ENCODE measurements at places on chromosomes 1 and 21.

DNA sequence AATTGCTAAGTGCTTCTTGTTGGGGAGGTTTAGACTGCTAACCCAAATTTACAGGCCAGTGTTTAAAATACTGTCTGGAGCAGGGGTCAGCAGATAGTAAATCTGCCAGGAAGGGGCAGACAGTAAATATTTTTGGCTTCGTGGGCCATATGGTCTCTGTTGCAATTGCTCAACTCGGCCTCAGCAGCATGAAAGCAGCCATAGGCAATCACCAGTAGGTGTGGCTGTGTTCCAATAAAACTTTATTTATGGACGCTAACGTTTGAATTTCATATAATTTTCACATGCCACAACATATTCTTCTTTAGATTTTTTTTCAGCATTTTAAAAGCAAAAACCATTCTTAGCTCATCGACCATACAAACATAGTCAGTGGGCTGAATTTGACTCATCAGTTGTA lies 172.7 kb downstream of the BRINP2 start:
- no peak for DNase-seq

GRCh38 chr1:12582649-12583048 lies 35.4 kb downstream of the DHRS3 start:
- no peak for DNase-seq

DNA sequence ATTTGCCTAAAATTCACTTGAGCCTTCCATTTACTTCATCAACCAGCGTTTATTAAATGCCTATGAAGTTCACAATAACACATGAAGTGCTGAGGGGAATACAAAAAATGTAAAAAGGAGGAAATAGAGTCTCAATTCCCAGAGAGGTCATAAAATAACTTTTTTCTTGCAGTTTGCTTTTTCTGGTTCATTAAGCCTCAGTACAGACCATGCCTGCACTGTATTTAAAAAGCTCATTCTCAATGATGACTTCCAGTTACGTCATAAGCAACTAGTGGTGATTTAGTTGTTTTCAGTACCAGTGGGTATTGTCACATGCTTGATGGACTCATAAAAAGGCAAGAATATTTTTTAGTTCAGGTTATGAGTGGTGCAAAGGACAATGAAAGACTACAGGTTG lies 160.1 kb upstream of the UBE2U start:
- DNase-seq: no peak

DNA sequence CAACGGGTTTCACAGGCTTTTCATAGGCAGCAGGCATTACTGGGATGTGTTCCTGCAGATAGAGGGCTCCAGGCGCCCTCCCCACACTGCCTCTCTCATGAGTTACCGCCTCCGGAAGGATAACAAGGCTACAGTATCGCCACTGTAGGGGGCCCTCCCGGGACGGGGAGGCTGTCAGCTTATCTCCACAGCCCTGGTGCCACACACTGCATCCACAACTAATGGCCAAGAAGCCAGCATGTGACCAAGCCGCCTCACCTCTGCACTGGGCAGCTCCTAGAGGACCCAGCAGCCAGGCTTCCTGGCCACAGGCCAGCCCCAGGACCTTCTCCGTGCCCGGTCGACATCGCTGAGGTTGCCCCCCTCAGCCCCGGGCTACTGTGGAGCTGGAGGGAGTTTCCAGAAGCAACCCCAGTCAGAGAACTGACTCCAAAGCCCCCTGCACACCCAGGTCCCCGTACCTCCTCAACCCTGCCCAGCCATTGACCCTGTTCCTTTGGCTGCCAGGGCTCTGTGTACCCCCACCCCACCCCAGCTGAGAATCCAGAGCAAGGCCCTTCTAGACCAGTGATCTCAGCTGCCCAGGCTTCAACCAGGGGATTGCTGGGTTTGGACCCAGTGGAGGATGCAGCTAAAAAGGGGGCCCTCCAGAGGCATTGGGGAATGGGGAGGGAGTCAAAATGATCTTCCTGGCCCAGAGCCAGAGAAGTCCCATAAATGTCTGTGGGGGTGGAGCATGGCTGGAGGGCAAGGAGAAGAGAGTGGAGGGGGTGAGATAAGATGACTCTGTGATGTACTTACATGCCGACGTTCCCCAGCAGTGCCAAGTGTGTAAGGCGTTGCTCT lies 45.0 kb downstream of the NEK2 start:
- no peak for DNase-seq

DNA sequence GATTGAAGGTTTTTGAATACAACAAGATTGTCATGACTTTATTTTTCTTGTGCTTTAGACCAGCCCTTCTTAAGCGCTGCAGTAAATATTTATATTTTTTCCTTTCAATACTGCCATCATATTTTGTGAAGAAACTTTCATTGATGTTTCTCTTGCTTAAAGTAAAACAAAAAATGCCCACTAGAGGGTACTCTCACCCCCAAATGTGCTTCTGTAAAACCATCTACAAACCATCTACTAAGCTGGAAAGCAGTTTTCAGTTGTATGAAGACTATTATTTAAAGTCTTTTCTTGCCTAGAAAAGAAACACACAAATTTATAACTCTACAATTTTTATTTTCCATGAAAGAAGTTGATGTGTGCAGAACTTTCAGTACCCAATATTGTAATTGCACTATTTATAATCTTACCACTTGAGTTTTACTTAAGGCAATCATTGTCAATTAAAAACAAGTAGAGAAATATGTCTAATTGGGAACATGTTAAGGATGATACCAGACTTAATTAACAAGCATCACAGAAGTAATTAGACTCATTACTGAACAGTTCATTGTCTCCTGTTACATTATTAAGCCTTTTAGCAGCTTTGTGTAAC lies 10.7 kb downstream of the LEPR start:
- peak; percentile 2 for DNase-seq

DNA sequence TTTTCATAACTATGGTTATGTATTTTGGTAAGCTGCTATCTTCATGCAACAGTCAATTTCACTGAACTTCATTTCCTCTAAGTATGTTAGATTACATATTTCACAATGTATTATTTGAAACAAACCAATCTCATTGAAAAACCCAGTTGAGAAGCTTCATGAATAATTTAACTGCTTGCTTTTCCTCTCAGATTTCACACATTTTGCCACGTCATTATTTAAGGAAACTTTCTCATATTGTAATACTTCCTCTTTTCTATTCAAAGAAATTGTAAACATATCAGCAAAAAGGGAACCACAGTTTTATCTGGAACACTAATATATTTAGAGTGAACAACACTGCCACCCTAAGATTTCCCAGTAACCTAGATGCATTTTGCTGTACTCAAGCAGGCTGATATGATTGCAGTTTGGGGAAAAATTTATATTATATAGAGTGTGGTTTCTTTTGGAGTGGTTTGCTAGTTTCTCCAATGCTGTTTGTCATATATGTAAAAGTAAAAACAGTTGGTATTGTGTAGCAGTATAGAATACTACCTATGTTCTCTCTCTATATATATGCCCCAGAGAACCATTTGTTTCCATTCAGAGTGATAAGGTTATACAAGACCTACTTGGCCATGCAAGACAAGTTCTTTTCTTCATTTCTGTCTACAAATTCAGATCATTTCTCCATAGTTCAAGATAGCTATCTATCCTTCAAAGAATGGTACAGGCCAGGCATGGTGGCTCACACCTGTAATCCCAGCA lies 28.4 kb upstream of the AHCTF1 start:
- no peak for DNase-seq

DNA sequence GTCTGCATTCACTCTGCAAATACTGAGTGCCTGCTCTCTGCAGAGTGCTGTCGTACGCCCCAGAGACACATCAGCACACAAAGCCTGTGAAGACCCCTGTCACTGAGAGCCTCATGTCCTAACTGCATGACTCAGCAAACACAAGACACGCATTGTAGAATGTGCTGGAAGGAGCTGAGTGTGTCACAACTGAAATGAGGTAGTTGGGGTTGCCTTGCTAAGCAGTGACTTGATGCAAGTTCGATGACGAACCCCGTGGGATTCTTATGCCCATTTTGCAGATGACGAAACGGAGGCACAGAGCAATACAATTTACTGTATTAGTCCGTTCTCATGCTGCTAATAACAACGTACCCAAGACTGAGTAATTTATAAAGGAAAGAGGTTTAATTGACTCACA lies 65.1 kb downstream of the RIPK4 start:
- DNase-seq: no peak

DNA sequence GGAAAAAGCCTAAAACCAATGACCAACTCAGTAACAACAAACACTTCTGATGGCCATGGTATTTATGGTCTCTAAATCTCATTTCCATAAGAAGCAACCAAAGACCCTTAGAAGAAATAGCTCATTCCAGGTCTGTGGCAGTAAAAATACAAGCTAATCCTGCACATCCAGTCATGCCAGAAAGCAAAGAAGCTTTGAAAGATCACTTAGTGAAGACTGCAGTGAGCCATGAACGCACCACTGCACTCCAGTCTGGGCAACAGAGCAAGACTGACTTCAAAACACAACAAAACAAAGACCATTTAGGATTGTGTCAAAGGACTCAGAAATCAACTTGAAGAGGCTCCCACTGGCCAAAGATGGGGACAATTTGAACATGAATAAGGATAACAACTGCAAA lies 18.4 kb upstream of the ELK4 start:
- no peak for DNase-seq

DNA sequence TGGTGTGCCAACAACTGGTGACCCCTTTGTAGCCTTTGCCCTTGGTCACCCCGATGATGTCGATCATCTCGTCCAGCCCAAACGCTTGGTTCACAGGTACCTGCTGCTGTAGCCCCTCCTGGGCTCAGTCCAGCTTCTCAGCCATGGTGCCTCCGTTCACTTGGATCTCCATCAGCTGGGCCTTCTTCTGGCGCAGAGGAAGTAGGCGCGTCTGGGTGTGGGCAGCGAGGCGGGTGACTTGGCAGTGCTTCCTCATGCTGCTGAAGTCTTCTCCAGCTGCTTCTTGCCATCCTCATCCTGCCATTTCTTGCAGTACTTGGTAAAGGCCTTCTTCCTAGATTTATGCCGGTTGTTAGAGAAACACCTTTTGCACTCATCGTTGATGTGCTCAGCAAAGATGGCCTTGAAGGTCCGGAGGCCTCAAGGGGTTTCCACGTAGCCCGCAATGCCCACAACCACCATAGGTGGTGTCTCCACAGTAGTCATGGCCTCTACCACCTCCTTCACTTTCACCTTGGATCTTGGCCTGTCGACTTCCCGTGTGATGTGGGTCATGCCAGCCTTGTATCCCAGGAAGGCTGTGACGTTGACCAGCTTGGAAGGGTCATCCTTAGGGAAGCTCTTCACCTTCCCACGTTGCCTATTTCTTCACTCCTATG lies 13.0 kb downstream of the DOP1B start:
- DNase-seq: no peak

- DNase-seq: no peak
These were observed 54.2 kb downstream of the PTPRU start for GRCh38 chr1:29290414-29290985.

DNA sequence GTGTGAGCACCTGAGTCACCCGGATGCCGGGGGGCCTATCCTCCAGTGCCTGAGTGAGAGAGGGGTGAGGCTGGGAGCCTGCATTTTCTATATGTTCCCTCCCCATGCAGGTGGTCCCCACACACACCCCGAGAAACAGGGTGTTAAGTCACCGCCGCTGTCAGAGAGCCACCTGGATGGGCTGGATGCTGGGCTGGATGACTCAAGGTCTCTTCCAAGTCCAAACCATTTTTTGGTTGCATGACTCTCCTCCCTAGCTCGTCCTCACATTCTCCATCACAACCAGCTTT lies 2.9 kb upstream of the UMODL1 start:
- no peak for DNase-seq

GRCh38 chr1:92907949-92908684 lies 53.1 kb downstream of the DIPK1A start:
- no peak for DNase-seq

- no peak for DNase-seq
These were observed 347.4 kb downstream of the PDE4B start for GRCh38 chr1:66140072-66140471.

GRCh38 chr1:223700942-223701637 lies 11.2 kb upstream of the CAPN2 start:
- DNase-seq: no peak

All from NCI-H1092 treated with DMSO at 0.1 percent for 48 hours (cell line).